Activated naive CD4-positive, alpha-beta T cell treated with Interleukin-2 at 50 U/mL for 16 hours (primary cell): ENCODE measurements at places on chromosomes 16 and 17.

DNA sequence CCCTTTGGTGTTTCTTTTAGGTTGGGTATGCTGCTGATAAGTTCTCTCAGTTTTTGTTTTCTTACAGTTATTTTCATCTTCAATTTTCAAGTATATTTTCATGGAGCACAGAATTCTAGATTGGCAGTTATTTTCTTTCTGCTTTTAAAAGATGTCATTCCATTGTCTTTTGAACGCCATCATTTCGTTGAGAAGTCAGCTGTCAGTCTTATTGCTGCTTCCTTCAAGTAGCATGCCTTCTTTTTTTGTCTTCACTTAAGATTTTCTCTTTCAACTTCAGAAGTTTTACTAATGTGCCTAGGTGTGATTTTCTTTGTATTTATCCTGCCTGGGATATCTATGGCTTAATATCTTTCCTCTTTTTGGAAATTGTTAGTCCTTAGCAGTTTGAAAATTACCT lies 262.2 kb upstream of the PMFBP1 start:
- no peak for DNase-seq

DNA sequence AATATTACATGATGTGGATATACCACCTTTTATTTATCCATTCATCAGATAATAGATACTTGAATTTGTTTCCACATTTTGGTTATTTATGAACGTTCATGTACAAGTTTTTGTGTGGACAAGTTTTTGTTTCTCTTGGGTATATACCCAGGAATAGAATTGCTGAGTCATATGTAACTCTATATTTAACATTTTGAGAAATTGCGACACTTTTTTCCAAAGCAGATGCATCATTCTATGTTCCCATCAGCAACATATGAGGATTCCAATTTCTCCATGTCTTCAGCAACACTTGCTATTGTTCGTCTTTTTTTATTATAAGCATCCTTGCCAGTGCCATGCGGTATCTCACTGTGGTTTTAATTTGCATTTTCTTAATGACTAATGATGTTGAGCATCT lies 93.9 kb downstream of the GSG1L start:
- DNase-seq = no peak

DNA sequence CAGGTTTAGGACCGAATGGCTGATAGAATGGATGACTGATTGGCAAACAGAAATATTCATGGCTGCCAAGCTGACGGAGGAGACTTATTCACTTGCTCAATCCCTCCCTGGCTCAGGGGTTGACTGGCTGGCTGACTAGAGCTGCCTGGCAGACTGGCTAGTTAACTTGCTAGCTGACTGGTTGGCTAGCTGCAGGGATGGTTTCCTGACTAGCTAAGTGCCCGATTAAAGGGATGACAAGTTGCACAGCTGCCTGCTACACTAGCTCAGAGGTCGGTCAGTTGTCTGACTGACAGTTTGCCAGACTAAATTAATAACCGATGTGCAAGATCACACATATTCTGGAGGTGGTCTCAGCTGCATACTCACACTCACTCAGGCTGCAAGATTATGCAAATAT lies 1208.4 kb upstream of the CDH8 start:
- no peak for DNase-seq

GRCh38 chr16:83951544-83951943 lies 1.5 kb upstream of the OSGIN1 start:
- no peak for DNase-seq

DNA sequence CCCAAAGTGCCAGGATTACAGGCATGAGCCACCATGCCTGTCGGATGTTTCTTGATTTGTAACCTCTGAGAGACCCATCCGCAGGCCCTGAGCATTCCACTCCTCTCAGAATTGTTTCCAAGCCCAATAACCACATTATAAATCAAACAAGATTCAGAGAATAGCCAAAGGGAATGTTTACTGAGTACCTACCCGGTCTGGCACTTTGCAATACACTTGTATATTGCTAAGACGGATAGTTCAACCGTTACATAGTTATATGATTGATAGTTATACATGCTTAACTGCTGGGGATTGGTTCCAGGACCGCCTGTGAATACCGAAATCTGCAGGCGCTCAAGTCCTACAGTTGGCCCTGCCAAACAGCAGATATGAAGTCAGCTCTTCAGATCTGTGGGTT lies 3.0 kb upstream of the KAT8 start:
- no peak for DNase-seq

GRCh38 chr16:57969451-57970123 lies 1.3 kb downstream of the CNGB1 start:
- no peak for DNase-seq

- no peak for DNase-seq
Observed at GRCh38 chr16:70685938-70686375, at the start of gene MTSS2. TSS of gene MTSS2 (minus strand) at chr16:70686053. CDS start at chr16:70685791, 262 bp downstream.

- DNase-seq = no peak
Observed at GRCh38 chr17:73546114-73546513, 98.1 kb downstream of the SDK2 start.

DNA sequence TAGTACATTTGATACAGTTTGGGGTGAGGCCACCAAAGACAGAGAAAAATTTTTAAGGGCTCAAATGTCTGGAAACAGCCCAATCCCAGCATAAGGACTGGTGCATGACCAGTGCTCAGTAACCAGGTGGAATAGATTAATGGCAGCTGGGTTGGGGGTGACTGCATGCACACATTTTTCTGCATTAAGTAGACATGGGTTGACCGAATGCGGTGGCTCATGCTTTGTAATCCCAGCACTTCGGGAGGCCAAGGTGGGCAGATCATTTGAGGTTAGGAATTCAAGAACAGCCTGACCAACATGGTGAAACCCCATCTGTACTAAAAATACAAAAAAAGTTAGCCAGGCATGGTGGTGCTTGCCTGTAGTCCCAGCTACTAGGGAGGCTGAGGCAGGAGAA lies 121.1 kb upstream of the HSBP1 start:
- no peak for DNase-seq

GRCh38 chr17:7853691-7854038 lies 1.2 kb upstream of the TMEM88 start:
- no peak for DNase-seq
